ENCODE measurements at places on chromosomes 6 and 20.

- no peak for DNase-seq
Measured at GRCh38 chr6:88535306-88535705, 369.2 kb upstream of the CNR1 start.

- DNase-seq: no peak
Measured at GRCh38 chr6:26170181-26170580, 83.0 kb downstream of the HFE start.

DNA sequence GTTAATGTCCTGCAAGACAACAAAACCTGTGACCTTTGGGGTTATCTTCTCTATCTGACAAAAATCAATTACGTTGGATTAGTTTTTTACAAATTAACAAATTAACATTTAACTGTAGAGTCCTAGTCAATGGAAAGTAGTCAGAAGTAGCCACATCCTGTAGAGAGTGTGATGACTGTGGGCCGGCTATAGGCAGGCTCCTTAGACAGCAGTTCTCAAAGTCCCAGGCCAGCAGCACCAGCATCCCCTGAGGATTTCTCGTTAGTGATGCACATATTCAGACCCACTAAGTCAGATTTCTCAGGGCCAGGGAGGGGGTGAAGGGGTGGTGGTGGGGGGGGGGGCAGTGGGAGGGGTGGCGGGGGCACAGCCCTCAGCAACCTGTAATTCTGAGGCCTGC, 37.2 kb downstream of the ZNF341 start:
- DNase-seq: no peak

GRCh38 chr6:84641076-84641475, 123.3 kb downstream of the TBX18 start:
- DNase-seq: no peak

DNA sequence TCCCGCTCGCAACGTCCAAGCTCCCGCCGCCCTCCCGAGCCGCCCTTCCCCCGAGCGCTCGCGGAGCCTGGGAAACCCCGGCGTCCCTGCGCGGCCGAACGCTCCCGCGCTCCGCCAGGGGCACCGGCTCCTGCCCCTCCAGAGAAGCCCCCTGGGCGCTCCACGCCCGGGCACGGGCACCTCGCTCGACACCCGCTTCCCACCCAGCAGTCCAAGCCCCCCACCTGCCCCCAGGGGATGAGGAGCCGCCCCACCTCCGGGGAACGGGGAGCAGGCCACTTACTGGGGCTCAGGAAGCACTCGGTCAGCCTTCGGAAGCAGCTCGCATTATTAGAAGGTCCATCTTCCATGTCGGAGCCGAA, 1.4 kb downstream of the PDE10A start:
- DNase-seq: no peak

DNA sequence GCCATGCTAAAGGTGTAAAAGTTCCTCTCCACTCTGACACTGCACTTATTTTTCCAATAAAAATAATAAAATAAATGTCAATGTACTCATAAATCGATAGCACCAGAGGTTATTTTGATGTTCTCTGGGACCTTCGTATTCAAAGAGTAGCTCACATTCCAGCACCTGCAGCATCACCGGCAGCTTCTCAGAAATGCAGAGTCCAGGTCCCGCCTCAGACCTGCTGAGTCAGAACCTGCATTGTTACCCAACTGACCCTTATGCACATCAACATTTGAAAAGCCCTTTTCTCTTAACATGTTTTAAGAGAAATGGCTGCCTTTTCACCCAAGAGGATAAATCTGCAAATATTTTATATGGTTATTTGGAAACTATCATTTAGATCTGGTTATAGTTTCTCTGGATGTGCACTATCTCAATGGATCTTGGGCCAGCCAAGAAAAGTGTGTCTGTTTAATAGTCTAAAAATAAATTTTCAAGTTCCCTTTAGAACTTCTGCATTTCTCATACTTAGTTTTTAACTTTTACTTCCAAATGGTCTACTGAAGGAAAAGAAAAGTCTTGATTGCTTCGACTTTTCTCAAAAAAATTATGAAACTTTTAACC, 216.2 kb upstream of the PRDM1 start:
- no peak for DNase-seq

DNA sequence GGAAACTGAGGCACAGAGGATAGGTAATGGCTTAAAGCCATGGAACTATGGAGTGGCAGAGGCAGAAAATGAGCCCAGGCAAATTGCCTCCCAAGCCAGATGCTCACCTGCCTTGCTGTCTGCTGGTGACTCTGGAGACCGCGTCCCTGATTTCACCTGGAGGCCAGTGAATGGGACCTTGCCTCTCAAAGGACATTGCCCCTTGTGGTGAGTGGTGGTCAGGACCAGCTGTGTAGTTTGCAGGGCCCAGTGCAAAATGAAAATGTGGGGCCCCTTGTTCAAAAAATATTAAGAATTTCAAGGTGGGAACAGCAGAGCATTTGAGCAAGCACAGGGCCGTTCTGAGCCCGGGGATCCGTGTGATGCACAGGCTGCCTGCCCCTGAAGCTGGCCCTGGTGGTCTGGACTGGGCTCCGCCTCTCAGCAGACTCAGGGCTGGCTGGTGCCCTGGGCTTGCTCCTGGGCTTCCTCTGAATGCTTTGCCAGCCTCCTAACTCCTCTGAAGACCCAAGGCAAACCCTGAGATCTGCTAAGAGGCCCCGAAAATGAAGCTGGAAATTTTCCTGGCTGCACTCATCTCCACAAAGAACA, 19.8 kb upstream of the KCNG1 start:
- DNase-seq: no peak

- DNase-seq: no peak
Measured at GRCh38 chr6:52373151-52373690, 11.3 kb downstream of the PAQR8 start.

- DNase-seq: no peak
Measured at GRCh38 chr6:23245572-23245971, 676.2 kb downstream of the HDGFL1 start.

DNA sequence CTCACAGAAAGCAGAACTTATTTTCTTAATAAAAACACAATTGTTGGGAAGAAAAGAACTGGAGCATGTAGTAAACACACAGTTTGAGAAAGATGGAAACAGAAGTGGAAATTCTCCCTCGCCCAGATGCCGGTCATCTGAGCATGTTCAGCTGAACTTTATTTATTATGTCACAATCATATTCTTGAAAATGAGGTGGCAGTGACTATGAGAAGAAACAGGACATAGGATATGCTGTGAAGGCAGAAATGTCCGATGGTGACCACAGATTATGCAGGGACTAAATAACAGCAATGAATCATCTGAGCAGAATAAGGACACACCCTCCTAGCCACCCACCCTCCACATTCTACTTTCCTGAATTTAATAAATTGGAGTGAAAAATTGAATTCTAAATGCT, 425.3 kb upstream of the NOX3 start:
- DNase-seq: no peak

DNA sequence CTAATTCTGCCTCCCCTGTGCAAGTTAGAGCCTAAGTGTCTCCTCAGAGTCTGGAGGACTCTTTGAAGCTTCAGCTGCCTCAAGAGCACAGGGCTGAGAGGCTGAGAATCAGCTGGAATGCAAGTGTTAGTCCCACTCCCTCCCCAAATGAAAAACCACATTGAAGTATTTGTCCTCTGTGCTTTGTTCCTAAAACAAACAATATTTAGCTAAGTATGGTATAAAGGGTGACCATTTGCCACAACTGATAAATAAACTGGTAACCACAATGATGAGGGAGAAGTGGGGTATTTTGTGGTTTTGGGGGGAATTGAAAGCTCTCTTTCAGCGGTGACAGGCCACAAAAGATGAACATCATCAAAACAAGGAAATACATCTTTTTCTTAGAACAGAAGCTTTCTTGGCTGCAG, 91.7 kb upstream of the HDDC2 start:
- DNase-seq: no peak

GRCh38 chr20:64238115-64238825, 17.3 kb upstream of the PCMTD2 start:
- DNase-seq: no peak

DNA sequence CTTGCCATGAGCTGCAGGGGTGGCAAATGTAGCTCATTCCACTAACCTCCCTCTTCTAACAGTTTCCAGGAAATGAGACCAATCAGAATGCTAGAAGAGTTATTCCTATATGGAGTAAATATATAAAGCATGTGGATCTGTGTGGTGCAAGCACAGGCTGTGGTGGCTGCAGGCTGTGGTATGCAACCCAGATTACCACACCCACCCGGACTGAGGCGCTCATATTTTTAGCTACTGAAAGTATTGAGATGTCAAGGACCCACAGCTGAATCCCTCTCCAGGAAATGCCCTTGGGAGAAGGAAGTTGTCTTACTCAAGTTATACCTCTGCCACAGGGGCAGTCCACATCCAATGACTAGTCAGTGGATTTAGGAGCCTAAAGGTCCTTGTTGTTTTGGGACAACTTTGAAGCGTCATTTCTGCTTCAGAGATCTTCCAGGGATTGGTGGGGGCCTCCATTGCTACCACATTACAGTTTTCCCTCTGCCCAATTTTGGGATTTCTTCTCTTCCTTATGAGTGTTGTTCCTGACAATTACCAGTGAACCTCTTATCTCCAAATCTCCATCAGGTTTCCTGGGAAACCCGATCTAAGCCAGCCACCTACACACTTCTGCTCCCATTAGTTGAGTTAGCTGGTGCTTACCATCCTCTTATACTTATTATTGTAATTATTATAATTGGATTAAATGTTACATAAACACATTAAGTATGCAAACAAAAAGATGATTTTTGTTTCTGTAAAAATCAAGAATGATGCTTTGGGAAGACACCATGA, 12.1 kb upstream of the REPS1 start:
- no peak for DNase-seq

- DNase-seq: no peak
Measured at GRCh38 chr20:32333181-32333987, 24.7 kb upstream of the ASXL1 start.

GRCh38 chr6:166830185-166830890, 126.0 kb downstream of the RNASET2 start:
- no peak for DNase-seq

DNA sequence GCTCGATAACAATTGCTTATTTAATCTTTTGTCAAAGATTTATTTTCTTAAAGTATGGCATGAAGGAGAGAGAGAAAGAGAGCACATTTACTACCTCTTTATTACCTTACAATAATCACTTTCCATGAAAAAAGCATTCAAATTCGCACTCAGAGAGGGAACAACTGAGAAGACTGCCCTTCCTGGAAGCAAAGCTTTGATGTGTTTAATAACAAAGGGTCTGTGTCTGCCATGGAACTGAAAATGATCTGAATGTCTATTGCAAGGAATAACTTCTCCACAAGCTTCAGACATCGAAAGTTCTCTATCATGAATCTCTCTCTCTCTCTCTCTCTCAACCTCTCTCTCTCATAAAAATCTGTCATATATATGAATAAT, 308.9 kb downstream of the HDGFL1 start:
- DNase-seq: no peak

GRCh38 chr6:80254716-80255115, 148.2 kb downstream of the BCKDHB start:
- no peak for DNase-seq

DNA sequence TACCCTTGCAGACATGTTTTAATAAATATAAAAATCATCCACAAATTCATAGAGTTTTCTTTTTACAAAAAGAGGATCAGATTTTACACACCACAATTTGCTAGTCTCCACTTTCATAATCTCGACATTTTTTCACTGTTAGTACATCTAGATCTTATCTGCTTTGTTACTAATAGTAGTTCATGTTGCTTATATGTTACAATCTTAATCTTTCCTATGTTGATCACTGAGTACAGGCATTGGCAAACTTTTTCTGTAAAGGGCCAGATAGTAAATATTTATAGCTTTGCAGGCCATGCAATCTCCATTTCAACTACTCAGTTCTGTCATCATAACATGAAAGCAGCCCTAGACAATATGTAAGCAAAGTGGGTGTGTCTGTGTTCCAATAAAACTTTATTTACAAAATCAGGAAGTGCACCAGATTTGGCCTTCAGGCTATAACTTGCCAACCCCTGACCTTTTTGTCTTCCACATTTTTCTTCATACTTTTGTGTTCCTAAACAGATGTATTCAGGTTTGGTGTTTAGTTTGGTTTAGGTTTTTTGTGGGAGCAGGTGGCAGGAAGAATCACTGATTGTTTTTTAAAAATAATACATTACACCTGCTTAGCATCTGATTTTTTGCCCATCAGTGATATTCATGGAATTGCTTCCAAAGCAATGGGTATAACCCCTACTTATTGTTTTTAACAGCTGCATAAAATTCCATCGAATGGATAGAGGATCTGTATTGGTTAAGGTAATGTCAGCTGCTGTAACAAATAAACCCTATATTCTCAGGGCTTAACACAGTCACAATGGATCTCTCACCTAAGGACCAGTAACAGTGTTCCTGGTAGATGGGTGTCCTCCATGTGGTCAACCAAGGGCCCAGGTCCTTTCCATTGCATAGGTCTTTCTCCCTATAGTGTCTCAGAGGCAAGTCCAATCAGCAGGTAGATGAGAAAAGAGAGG, 61.2 kb downstream of the EYA2 start:
- no peak for DNase-seq

GRCh38 chr6:170095273-170095981, 195.5 kb downstream of the DLL1 start:
- DNase-seq: no peak

- no peak for DNase-seq
Measured at GRCh38 chr6:137471497-137471896, 22.7 kb downstream of the OLIG3 start.

DNA sequence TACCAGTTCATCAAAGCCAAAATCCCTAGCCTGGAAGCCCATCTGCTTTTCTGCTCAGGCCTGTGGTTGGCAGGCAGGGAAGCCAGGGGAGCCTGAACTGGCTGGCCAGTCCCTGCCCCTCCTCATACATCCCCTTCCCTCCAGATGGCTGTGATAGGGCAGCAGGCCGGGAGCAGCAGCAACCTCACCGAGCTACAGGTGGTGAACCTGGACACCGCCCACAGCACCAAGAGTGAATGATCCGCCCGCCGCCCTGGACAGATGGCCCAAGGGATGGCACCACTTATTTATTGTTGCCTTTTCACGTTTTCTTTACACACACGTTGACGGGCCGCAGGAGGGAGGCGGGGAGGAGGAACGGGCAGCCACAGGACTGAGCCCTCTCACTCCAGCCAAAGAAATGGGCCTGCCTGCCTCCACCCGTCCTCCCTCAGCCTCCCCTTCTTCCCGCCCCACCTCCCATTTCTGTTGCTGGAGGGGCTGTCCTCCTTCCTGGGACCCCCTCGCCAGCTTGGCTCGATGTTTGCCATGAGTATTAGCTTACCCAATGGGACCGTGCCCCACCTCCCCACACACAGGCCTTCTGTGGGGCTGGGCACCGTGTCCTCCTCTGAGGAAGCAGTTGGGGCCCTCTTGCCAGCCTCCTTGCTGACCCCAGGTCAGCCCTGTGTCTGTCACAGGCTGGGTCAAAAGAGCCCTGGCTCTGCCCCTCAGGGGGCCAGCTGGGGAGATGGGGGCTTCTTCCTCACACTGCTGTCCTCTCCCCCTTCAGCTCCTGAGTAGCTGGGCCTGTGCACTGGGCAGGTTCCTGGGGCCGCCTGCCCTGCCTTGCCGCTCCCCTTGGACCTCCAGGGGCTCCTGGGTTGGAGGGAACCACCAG, 2.8 kb upstream of the CUL9 start:
- DNase-seq: no peak

- DNase-seq: no peak
Measured at GRCh38 chr6:79687759-79688158, 56.6 kb downstream of the SH3BGRL2 start.

All from activated T-helper 1 cell treated with anti-CD3 and anti-CD28 coated beads, Interleukin-12 subunit alpha, Interleukin-12 subunit beta, Interleukin-2, Interleukin-4 antibody, amounts not matched to agents 30 ng/mL and 10 ng/mL and 1 ng/mL, durations not matched to agents 14 hours and 24 hours and 36 hours (primary cell).